Mucosa of descending colon (tissue), 3 donors: ENCODE measurements at places on chromosomes 3 and 15. TPM values are rescaled to one million over a fixed set of nuclear protein-coding genes. Genes with fewer than 3 reads are reported as not detected.

Gene SGO1
- 2.1 TPM for total RNA-seq

Gene WDR93
- total RNA-seq: not detected

Gene OR5K3
- total RNA-seq: not detected

Gene ARRDC4
- 49.6 TPM for total RNA-seq

Gene CCR4
- total RNA-seq: 0.14 TPM

Gene SOX2
- 0.19 TPM for total RNA-seq

Gene CHRM5
- total RNA-seq: not detected

Gene KPNA4
- 48.1 TPM for total RNA-seq

GRCh38 chr3:81339040-81339845 is 422.2 kb downstream of the GBE1 start:
- DNase-seq: no peak

- no peak for DNase-seq
These were observed 45.2 kb upstream of the CCDC80 start for GRCh38 chr3:112685956-112686799.

DNA sequence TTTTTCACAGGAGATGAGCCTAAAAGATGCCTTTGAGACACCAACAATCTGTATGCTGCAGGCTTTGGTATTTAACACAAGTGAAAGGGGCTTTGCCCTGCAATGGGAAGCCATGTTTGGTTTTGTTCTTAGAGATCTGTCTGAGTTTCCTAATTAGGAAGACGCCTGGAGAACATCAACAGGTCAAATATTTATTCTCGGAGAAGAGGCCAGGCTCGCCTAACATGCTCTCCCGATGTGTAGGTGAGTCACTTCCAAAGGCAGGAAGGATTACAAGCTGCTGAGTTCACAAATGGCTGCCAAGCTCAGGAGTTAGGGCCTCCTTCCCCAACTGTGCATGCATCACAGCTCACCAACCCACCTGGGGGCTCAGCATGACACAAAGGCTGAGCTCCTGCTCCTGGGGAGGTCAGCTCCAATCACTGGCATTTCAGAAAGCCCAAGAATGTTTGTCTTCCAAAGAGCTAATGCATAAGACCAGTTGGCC is 119.5 kb upstream of the PRICKLE2 start:
- DNase-seq: no peak

GRCh38 chr3:159189994-159190669 is 388.3 kb downstream of the MFSD1 start:
- DNase-seq: no peak

GRCh38 chr3:42117175-42118008 is 26.2 kb downstream of the TRAK1 start:
- DNase-seq: peak; percentile 67

DNA sequence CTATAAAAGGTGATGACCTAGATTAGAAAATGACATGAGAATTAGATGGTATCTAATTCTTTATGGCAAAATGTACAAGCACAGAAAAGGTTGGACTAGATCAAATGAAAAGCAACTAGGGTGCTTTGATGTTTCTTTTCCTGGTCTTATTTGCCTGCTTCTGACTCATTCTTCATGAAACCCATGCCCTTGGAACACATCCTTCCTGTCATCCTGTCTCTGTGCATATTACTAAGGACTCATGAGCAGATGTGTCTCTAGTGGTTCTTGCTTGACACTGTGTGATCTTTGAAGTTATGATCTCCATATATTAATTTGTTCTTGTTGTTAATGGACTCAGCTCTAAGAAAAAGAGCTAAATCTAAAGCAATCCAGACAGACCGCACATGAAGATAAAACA is 314.0 kb downstream of the ERC2 start:
- no peak for DNase-seq

DNA sequence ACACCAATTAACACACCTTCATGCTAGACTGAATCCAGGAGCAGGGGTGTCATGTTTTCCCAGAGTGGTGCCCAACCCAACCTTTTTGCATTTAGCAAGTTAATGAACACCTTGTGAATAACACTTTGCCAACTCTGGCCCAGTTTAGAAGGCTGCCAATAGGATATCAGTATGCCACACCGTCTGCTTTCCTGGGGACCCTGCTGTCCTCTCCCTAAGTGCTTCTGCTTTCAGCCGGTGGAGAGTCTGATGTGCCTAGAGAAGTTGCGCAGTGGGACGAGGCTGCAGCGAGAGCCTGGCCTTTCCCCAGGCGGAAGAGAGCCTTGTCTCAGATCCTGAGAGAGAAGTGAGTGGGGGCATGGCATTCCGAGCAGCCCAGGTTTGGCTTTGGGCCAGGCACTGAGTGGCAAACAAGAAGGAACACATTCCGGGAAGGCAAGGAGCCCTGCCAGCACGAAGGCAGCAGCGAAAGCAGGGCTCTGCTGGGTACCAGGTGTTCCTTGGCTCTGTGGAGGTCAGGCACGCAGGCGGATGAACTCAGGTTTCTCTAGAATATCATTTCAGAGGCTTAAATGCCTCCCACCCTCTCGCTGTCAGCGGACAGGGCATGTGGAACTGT is 36.9 kb downstream of the SENP8 start:
- DNase-seq: peak; percentile 85

GRCh38 chr3:100634493-100635272 is 25.3 kb downstream of the ADGRG7 start:
- DNase-seq: peak; percentile 71

GRCh38 chr15:59904450-59905135 is 99.5 kb upstream of the FOXB1 start:
- DNase-seq: no peak

DNA sequence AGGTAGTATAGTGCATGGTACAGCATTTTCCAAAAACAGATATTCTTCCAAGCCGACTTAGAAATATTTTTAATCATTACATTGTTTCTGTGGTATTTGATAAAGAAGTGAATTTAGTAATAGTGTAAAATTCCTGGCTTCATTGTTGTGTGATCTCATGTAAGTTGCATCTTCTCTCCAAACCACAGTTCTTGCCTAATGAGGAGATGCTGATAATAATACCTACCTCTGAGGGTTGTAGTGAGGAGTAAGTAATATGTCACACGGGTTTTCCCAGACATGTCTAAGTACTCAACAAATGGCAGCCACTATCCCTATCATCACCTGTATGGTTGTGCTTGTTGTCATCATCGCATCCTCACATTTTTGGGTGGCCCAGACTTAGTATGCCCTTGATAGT is 167.3 kb downstream of the SLCO3A1 start:
- no peak for DNase-seq
